ENCODE measurements at places on chromosomes 12 and 14. TPM values are rescaled to one million over a fixed set of nuclear protein-coding genes. Genes with fewer than 3 reads are reported as not detected.

DNA sequence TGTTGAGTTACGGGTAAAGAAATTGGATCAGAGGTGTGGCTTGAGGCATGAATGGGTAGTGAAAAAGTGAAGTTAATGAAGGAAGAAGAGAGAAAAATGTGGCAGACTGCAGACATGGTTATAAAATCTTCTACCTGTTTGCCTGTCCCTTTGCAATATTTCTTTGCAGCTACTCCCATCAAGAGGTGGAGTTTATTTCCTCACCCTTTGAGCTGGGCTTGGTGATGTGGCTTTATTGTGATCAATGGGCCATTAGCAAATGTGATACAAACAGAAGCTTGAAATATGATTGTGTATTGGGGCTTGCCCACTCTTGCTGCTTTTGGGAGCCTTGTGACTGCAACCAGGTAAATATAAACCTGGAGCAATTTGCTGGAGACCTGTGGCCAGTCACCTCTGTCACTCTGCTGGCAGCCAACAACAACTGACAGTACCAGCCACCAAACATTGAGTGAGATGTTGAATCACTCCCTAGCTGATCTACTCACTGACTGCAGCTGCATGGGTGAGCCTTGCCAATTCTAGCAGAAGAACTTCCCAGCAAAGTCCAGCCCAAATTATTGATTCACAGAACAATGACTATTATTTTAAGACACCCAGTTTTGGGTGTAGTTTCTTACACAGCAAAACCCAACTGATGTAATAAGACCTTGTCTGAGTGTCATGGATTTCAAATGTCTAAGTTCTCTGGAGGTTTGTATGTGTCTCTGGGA, 151.0 kb upstream of the ATP2B1 start:
- DNase-seq = no peak

- DNase-seq = no peak
Measured at GRCh38 chr14:94465042-94465441, 11.0 kb downstream of the SERPINA9 start.

- DNase-seq = no peak
Measured at GRCh38 chr14:81655423-81656314, 122.0 kb upstream of the SEL1L start.

IFNG-AS1 gene
- 5.8 TPM for polyA plus RNA-seq

GLT8D2 gene
- polyA plus RNA-seq = not detected

DNA sequence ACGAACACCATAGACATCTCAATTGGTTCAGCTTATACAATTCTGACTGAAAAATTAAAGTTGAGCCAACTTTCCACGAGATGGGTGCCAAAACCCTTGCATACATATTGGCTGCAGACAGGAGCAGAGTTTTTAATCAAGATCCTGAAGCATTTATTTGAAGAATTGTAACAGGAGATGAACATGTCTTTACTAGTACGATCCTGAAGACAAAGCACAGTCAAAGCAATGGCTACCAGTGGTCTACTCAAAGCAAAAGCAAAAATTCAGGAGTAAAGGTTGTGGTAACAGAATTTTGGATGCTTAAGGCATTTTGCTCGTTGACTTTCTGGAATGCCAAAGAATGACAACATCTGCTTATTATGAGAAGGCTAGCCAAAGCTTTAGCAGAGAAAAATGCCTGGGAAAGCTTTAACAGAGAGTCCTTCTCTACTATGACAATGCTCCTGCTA, 20.7 kb downstream of the ZDHHC17 start:
- DNase-seq = no peak

DNA sequence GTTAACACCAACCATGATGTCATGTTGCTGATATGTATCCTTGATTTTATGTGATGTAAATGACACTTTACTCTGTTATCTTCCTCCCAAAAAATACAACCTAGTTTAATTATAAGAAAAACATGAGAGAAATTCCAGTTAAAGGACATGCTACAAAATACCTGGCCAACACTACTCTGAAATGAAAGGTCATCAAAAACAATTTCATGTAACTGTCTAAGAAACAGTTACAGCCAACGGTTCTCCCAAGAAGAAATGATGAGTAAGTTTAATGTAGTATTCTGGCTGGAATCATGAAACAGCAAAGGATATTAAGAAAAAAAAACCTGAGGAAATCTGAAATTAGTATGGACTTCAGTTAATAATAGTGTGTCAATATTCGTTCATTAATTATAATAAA, 653.3 kb upstream of the FOXG1 start:
- DNase-seq = no peak

DNA sequence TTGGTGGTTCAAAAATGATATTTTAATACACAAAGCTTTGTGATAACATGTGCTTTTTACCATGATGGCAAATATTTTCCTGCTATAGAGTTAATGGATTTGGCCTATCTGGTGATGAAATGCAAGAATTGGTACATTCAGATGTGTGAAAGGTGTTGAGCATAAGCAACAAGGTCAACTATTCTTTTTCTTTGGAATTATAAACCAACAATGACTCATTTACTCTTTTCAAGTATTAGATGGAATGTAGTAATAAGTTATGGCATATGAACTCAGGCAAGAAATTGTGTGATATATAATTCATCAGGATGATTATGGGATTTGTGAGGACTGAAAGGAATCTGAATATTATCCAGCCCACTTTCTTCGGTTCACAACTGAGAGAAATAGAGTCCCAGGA, 471.4 kb downstream of the ETNK1 start:
- DNase-seq = no peak

DNA sequence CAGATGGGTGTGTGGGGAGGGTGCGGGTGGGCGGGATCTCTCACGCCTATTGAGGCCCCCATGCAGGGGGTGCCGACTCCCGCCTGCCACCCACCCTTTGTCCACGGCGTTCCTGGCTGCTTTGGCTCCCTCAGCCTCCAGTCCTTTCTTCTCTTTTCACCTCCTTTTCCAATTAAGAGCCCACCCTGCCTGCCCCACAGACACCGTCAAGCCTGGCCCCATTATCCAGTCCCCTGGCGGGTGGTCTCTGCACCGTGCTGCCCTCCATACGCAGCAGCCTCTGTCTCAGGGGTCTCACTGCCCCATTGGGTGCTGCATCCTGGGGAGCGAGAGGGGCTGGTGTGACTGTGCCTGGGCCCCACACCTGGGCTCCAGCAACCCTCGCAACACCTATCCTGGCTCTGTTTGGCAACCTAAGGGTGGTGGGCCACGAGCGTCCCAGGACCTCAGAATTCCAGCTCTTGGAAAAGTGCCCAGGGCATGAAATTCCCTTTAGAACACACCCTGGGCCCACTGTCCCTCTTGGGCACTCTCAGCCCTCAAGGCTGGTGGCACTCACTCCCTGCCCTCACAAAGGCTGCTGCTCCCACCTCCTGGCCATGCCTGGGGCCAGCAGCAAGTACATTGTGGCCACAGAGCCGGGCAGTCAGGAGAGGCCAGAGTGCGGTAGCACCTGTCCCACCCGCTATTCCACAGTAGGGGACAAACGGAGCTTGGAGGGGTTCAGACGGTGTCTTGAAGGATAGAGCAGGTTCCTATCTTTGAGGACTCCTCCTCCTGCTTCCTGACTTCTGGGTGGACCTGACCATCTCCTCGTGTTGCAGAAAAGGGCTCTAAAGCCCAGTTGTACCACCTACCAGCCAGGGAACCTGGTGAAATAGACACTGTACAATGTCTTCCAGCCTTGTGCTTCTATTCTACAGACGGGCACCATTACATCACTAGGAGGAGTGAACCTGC, 114.1 kb downstream of the KIF26A start:
- DNase-seq = no peak

- peak; percentile 34 for DNase-seq
Measured at GRCh38 chr14:65846196-65846868, 433.8 kb downstream of the FUT8 start.
